T-helper 2 cell treated with Interferon-gamma antibody and Interleukin-4, amounts not matched to agents 5 μg/mL and 100 μg/mL, for 36 hours (primary cell): ENCODE measurements at places on chromosomes 7 and 10.

DNA sequence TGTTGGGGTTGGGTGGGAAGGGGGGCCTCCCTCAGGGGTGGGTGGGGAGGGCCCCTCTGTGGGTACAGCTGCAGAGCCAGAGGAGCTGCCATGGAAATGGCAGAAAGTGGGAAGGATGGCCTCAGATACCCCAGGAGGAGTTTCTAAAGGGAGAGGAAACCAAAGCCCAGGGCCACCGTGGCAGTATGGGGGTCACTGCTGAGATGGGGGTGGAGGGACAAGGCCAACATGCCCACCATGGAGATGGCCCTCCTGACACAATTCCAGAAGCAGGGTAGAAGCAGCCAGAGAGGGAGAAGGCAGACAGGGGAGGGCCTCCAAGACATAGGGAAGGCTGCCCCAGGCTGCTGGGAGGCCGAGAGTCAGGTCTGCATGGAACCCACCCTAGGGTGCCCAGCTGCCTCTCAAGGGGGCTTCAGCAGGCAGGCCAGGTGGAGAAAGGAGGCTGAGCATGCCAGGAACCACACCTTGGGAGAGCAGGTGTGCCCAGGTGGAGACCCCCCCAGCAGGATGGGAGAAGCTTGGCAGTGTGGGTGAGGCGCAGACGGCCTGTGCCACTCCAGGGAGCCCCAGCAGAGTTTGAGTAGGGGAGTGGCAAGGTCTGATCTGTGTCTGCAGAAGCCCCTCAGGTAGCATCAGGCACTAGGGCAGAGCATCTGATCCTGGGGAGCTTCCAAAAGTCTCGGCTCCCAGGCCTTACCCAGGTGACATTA, 146.8 kb downstream of the ARHGAP22 start:
- no peak overlapping the region for H3K4me3 ChIP-seq
- H3K27me3 ChIP-seq = no peaks in the 10 kb centered on the region
- H3K27ac ChIP-seq = no peak overlapping the region
- H3K36me3 ChIP-seq = no peaks in the 10 kb centered on the region
- DNase-seq = no peak

- no peaks in the 10 kb centered on the region for H3K36me3 ChIP-seq
- no peak overlapping the region for H3K27ac ChIP-seq
- H3K4me1 ChIP-seq = no peaks in the 10 kb centered on the region
- DNase-seq = no peak
- H3K27me3 ChIP-seq = no peaks in the 10 kb centered on the region
Observed at GRCh38 chr7:129421717-129422250, 12.4 kb upstream of the STRIP2 start.

DNA sequence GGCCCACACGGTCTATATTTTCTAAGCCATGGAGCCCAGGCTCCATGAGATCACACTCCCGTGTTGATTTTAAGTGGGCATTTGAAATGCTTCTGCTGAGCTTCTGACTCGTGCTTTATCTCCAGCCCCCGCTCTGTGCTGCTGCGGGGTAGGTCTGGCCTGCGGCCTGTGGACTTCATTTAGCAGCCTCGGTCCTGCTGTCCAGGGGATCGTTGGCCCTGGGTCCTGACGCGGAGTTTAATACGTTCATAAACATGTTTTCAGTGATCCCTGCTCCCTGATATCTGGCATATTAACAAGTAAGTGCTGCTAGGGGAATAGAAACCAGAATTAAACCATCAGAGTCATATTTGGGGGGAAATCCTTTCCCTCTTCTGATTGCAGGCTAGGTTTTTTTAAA, 540.3 kb upstream of the MGMT start:
- peaks cover 6% of the 10 kb centered on the region for H3K27me3 ChIP-seq
- no peaks in the 10 kb centered on the region for H3K36me3 ChIP-seq
- DNase-seq = no peak
- H3K27ac ChIP-seq = no peak overlapping the region
- peaks cover 3% of the 10 kb centered on the region for H3K4me1 ChIP-seq

DNA sequence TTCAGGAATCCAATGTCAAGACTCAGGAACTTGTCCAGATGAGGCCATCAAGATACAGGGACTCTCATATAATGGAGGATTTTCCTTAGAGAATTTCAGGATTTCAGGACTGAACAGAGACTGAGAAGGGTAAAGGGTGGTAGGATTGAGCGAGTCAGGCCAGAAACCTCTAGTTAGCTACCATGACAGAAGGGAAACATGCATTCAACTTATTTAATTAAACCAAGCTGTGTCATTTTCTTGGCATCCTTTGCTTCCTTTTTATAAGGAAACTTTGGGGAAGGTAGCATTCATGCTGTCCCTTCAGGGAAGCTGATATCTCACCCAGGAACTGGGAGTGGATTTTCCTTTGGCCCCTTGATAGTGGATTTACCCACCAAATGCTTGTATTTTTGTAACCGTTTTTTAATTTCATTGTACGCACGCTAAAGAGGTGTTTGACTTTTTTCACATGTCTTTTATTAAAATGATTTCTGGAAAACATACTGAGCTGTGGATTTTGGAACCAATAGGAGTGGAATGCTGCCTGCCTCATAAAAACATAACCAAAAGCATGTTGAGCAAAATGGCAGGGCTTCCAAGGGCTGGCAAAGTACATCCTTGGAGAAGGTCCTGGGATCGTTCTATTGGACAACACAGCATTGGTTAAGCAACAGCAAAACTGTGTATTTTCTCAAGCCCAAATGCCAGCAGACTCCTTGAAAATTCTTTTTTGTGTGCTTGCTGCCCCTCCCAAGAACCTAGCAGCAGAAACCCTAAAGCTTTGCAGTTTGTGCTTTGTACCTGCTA, 104.5 kb downstream of the CXCL12 start:
- no peaks in the 10 kb centered on the region for H3K4me1 ChIP-seq
- no peak overlapping the region for H3K27ac ChIP-seq
- no peak overlapping the region for H3K4me3 ChIP-seq
- no peaks in the 10 kb centered on the region for H3K27me3 ChIP-seq
- DNase-seq = no peak
- no peaks in the 10 kb centered on the region for H3K36me3 ChIP-seq

- no peaks in the 10 kb centered on the region for H3K27me3 ChIP-seq
- H3K4me3 ChIP-seq = no peak overlapping the region
- no peaks in the 10 kb centered on the region for H3K4me1 ChIP-seq
- H3K36me3 ChIP-seq = no peaks in the 10 kb centered on the region
- no peak overlapping the region for H3K27ac ChIP-seq
Observed at GRCh38 chr10:25698638-25699037, 235.4 kb upstream of the MYO3A start.

- no peak overlapping the region for H3K4me3 ChIP-seq
- H3K27ac ChIP-seq = no peak overlapping the region
- DNase-seq = no peak
- no peaks in the 10 kb centered on the region for H3K27me3 ChIP-seq
Observed at GRCh38 chr10:21080261-21080660, 183.2 kb upstream of the NEBL start.

DNA sequence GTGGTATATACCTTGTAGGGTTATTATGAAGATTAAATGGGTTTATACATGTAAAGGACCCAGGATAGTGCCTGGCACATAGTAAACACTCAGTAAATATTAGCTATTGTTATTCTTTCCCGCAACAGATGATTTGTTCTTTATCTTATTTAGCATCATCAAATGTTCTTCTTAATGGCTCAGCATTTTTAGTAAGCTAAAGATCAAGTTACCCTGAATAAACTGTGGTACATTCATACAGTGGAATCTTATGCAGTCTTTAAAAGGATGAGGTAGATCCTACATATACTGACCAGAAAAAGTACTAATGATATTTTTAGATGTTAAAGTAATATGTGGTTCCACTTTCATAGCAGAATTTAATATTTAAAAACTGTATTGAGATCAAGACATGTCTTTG, 65.4 kb downstream of the ST7 start:
- no peak overlapping the region for H3K4me3 ChIP-seq
- peaks cover 22% of the 10 kb centered on the region for H3K4me1 ChIP-seq
- H3K27me3 ChIP-seq = peaks cover 14% of the 10 kb centered on the region
- no peaks in the 10 kb centered on the region for H3K36me3 ChIP-seq
- DNase-seq = no peak
- H3K27ac ChIP-seq = no peak overlapping the region

GRCh38 chr10:110208614-110209453, 1.4 kb downstream of the MXI1 start:
- DNase-seq = no peak
- peak overlapping the region; percentile 92 for H3K27ac ChIP-seq
- peaks cover 38% of the 10 kb centered on the region for H3K27me3 ChIP-seq
- peaks cover 7% of the 10 kb centered on the region for H3K36me3 ChIP-seq
- H3K4me3 ChIP-seq = peak overlapping the region; percentile 96

- H3K4me1 ChIP-seq = no peaks in the 10 kb centered on the region
- H3K4me3 ChIP-seq = no peak overlapping the region
- no peaks in the 10 kb centered on the region for H3K36me3 ChIP-seq
- DNase-seq = no peak
- H3K27ac ChIP-seq = no peak overlapping the region
- H3K27me3 ChIP-seq = peaks cover 7% of the 10 kb centered on the region
Observed at GRCh38 chr10:78819361-78820006, 249.3 kb upstream of the ZMIZ1 start.

GRCh38 chr10:113519681-113520115, 33.2 kb upstream of the HABP2 start:
- H3K27me3 ChIP-seq = peaks cover 4% of the 10 kb centered on the region
- no peaks in the 10 kb centered on the region for H3K36me3 ChIP-seq
- no peak overlapping the region for H3K27ac ChIP-seq
- no peaks in the 10 kb centered on the region for H3K4me1 ChIP-seq
- no peak for DNase-seq

- no peak for DNase-seq
- no peaks in the 10 kb centered on the region for H3K4me1 ChIP-seq
- no peaks in the 10 kb centered on the region for H3K27me3 ChIP-seq
- H3K36me3 ChIP-seq = no peaks in the 10 kb centered on the region
- no peak overlapping the region for H3K27ac ChIP-seq
Observed at GRCh38 chr7:18824157-18824556, 293.3 kb downstream of the TWIST1 start.

- no peak overlapping the region for H3K27ac ChIP-seq
- H3K4me1 ChIP-seq = no peaks in the 10 kb centered on the region
- no peak for DNase-seq
- peaks cover 5% of the 10 kb centered on the region for H3K27me3 ChIP-seq
Observed at GRCh38 chr7:117247809-117248208, 75.0 kb downstream of the WNT2 start.

GRCh38 chr10:35191523-35191922, 64.9 kb downstream of the CREM start:
- DNase-seq = no peak
- peaks cover 9% of the 10 kb centered on the region for H3K36me3 ChIP-seq
- peaks cover 38% of the 10 kb centered on the region for H3K4me1 ChIP-seq

GRCh38 chr10:9301148-9301547, 1246.7 kb downstream of the GATA3 start:
- H3K4me1 ChIP-seq = peaks cover 3% of the 10 kb centered on the region
- peaks cover 5% of the 10 kb centered on the region for H3K27me3 ChIP-seq
- H3K4me3 ChIP-seq = no peak overlapping the region

DNA sequence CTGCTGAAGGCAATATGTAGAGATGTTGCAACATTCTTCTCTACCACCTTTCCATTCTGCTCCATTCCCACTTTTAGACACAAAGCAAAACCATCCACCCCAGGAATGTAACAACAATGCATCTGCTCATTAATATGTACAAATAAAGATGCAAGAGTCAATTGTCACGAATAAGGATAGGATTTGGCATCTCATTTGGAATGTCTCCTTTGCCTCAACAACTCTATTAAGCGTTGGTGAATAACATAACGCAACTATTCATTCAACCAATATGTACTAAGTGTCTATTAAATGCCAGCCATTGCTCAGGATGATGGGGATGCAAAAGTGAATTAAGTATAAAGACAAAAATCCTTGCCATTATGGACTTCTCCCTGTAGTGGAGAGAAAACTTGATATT, 152.1 kb downstream of the JAZF1 start:
- H3K4me3 ChIP-seq = no peak overlapping the region
- no peak overlapping the region for H3K27ac ChIP-seq
- no peaks in the 10 kb centered on the region for H3K4me1 ChIP-seq
- H3K27me3 ChIP-seq = peaks cover 25% of the 10 kb centered on the region
- H3K36me3 ChIP-seq = no peaks in the 10 kb centered on the region

DNA sequence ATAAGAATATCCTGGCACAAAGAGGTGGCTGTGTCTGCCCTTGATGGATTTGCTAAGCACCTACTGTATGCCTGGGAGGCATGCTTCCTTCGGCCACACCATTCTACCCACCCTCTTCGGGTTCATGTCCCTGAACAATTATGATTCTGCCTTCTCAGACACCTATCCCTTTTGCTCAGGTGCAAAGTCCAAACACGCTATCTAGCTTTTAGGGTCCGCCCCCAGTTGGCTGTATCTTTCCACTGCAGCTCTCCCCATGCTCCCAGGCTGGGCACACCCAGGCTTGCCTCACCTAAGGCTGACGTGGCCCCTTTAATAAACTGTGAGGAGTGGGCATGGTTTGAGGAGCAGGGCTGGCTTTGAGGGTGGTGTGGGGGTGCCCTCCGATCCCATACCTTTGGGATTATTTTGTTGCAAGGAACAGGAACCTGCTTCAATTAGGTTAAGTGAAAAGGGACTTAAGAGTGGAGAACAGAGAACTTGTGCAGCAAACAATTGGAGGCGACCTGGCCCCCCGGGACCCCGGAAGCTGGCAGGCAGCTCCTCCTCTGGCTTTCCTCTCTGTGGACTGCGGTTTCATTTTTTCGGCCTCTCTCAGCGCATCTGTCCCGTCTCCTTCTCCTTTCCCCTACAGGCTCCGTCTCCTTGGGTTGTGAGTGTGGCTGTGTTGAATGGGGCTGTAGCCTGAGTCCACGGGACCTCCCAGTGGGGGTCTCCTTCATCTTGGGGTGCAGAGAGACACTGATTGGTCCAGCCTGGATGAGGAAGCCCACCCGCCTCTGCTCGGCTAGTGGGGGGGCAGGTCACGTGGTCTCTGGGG, 3.8 kb downstream of the CLIP2 start:
- no peaks in the 10 kb centered on the region for H3K36me3 ChIP-seq
- H3K27me3 ChIP-seq = peaks cover 37% of the 10 kb centered on the region
- H3K4me1 ChIP-seq = peaks cover 10% of the 10 kb centered on the region
- H3K4me3 ChIP-seq = no peak overlapping the region

DNA sequence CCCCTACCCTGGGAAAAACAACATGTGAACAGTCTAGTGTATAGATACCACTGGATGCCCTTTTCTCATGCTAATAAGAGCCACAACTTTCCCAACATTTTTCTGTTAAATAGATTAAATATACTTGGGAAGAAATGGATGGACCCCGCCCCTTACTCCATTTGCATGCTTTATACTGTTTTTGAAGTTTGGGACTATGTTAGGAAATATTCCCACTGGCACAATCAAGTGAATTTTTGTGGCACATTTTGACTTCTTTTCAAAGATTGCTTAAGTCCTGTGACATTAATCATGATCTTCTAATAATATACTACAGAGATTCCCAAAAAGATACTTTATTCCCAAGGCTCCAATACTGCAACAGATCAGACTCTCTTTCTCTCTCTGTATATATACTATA, 216.6 kb downstream of the TWIST1 start:
- H3K27ac ChIP-seq = no peak overlapping the region
- H3K36me3 ChIP-seq = no peaks in the 10 kb centered on the region
- H3K4me1 ChIP-seq = no peaks in the 10 kb centered on the region

- no peaks in the 10 kb centered on the region for H3K27me3 ChIP-seq
- H3K4me3 ChIP-seq = no peak overlapping the region
- H3K27ac ChIP-seq = no peak overlapping the region
- H3K36me3 ChIP-seq = no peaks in the 10 kb centered on the region
Observed at GRCh38 chr10:76871697-76872295, 765.8 kb downstream of the KCNMA1 start.
